ENCODE measurements at places on chromosomes 3 and 15. TPM values are rescaled to one million over a fixed set of nuclear protein-coding genes. Genes with fewer than 3 reads are reported as not detected.

Gene IQCH
- total RNA-seq = 2.3 TPM

Gene LARP6
- 7.5 TPM for total RNA-seq

GRCh38 chr3:30122359-30122758 is 484.0 kb upstream of the TGFBR2 start:
- no peak overlapping the region for H3K27ac ChIP-seq
- no peaks in the 10 kb centered on the region for H3K27me3 ChIP-seq
- H3K36me3 ChIP-seq = no peaks in the 10 kb centered on the region
- no peak for DNase-seq
- H3K4me3 ChIP-seq = no peak overlapping the region

Gene NR2E3
- not detected for total RNA-seq

Gene PPM1L
- 14.9 TPM for total RNA-seq

Gene CAPN3
- total RNA-seq = 47.2 TPM

Gene SH3BP5
- total RNA-seq = 106 TPM

Gene PPCDC
- total RNA-seq = 11.2 TPM

Gene HGD
- 1.7 TPM for total RNA-seq

DNA sequence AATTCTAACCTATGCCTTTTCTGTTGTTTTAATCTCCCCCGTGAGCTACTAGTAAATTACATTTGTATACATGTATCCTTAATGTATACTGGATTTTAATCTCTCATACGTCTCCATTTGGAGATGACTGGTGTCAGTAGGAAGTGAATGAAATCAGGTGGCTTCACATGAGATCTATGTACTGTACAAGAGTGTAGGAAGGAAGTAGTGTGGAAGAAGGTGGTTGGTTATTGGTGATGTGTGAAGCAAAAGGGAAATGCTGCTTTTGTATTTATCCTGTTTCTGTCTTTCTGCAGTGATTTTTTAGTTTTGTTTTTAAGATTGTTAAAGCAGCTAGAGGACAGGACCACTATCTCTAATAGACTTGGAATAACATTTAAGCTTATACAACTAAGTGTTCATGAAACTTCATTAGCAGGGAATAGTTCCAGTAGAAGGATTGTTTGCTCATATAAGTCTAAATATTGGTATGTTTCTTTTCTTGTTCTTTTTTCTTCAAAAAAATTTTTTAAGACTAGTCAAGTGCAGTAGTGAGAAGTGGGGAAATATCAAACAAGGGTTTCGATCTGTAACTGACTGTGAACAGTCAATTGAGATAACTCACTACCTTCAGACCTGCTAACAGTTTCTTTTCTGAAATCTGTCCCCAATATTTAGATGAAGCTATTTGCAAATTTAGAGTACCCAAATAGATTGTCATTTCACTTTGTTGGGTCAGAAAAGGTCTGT is 15.3 kb downstream of the SNX1 start:
- H3K4me3 ChIP-seq = no peak overlapping the region
- H3K27me3 ChIP-seq = no peaks in the 10 kb centered on the region
- DNase-seq = no peak
- peaks cover 39% of the 10 kb centered on the region for H3K36me3 ChIP-seq
